Mucosa of gallbladder (tissue), 1 donor: ENCODE measurements at places on chromosomes 3 and 15.

GRCh38 chr3:112736805-112737566, 96.0 kb upstream of the CCDC80 start:
- no peak for DNase-seq

DNA sequence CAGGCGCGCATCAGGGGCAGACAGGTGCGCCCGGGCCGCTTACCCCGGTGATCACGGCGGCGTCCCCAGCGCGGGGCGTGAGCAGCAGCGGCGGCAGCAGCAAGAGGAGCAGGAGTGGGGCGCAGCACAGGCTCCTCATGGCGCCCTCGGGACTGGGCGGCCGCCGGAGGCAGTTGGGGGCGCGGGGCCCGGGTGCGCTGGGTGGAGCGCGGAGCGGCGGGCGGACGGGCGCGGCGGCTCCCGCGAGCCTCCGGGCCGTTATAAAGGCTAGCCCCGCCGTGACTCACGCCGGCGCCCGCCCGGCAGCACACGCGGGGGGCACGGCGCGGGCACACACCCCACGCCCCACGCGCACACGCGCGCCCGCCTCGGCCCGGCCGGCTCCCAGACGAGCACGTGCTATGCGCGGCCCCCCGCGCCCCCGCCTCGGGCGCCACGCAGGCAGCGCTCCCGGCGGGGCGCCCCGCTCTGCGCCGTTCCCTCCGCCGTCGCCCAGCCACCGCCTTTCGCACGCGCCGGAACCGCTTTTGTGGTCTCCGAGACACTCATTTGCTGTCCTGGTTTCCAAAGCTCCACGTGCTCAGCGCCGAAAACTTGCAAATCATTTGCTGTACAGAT, at the start of gene PROK2:
Gene PROK2, minus strand, starts transcription at position 235 of the 618 bp plus-strand sequence. Its CDS starts 96 bp downstream, at position 139.
- no peak for DNase-seq

- DNase-seq = no peak
Observed at GRCh38 chr15:94098921-94099573, 132.3 kb upstream of the MCTP2 start.

DNA sequence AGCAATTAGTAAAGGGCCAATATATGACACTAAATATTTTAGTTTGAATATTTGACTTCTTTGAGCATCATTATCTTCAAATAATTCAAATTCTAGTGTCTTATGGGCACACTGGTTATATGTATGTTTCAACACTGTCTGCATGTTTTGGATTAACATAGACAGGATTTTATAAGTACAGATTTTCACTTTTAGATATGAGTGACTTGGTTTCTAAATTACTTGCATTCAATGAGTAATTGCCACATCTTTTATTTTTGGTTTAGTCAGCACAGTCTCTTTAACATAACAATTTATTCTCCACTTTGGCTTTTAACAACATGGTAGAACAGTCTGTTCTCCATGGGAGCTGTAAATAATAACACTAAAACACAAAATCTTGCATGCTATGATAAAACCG, 674.8 kb downstream of the TBL1XR1 start:
- no peak for DNase-seq

DNA sequence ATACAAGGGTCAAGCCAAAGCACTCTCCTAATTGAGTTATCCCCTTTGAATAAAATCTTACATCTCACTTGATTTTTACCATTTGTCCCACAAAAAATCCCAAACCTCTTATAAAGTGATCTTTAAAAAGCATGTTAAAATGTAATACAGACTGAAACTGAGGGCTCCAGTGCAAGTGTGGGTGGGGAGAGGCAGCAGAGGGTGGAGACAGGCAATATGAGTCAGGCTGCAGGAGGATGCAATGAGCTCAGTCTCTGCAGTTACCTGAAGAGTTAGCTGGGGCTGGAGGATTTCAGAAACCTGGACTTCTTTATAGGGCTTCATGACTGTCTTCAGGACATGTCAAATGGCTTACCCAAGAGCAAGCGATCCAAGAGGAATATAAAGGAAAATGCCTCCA, 14.2 kb upstream of the COLQ start:
- no peak for DNase-seq

DNA sequence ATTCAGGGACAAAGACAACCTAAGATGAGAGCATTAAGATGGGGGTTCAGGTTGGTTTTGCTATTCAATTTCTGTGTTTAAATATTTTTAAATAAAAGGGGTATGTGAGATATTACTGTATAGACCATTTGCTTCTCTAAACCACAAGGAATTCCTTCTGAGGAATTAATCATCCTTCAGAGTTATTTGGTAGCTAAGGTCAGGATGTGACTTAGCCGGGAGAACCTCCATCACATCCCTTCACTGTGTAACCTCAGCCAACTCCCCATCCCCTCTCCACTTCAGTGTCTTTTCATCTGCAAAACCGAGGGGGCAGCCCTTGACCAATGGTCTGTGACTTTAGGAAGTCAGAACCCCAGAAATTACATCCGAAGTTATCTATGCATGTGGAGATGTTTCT, 48.7 kb upstream of the SKOR1 start:
- DNase-seq = no peak

GRCh38 chr15:93271871-93272270, 182.9 kb upstream of the RGMA start:
- DNase-seq = no peak

DNA sequence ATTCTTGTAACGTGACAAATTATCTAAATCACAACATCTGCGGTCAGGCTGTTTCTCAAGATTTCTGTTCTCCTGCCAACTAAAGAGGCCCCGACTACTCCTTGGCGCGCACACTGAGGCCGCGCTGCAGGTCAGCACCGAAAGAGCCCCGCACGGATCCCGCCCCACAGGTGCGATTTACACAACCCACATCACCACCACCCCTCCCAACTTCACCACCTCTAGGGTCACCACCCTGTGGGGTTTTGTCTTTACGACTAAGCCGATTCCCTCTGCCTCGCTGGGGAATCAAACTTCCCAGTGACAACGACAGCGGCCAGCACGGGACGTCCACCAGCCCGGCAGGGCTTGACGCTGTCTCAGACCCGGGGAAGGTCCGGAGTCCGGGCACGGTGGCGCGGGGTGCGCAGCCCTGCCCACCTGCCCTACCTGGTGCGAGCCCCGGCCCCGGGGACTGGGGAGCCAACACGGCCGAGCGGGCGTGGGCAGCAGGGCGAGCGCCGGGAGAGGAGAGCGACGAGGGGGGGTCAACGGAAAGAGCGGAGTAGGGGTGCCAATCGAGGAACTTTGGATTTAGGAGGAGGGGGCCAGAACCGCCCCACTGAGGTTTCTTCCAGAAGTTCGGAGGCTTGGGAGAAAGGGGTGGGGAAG, 764 bp downstream of the UACA start:
- peak; percentile 23 for DNase-seq

- DNase-seq = no peak
Observed at GRCh38 chr3:156655819-156656550, 18.4 kb upstream of the TIPARP start.

DNA sequence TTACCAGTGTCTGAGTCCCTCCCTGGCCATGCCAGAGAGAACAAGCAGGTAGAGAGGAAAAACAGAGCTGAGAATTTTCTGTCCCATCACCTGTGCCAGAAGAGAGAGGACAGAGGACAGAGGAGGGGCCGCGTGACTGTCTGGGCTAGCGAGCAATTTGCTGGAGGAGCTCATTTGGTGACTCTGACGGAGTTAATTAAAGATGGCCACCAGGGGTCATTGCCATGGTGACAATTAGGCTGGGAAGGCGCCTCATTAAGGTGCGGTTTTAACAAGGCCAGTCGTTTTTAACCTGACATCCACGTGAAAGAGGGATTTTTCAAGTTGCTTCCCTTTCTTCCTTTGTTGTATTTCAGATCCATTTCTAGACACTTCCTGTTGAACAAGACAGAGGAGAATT, 72.4 kb downstream of the RHCG start:
- DNase-seq = no peak

DNA sequence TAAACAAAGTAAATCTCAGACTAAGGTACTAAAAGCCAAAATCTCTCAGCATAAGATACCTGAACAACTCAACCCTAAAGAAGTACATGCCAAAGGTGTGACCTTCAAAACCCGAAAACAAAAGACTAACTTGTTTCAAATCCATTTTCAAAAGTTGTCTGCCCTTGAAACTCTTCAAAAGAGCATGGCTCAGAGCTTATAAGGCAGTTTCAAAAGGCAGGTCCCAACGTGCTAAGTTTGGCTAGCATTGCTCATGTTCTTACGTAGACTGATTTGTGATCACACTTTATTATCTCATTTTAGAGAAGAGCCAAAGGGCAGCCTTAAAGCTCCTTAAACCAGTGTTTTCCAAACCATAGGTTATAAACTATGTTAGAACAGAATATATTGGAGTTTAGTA, 112.2 kb downstream of the FEZF2 start:
- DNase-seq = no peak
